Gastroesophageal sphincter (tissue), 4 donors: ENCODE measurements at places on chromosomes 3 and 15. TPM values are rescaled to one million over a fixed set of nuclear protein-coding genes. Genes with fewer than 3 reads are reported as not detected.

GRCh38 chr15:67801142-67801541 is 24.2 kb upstream of the SKOR1 start:
- ATAC-seq: no peak

Gene LCMT2
- total RNA-seq: 6.2 TPM

GRCh38 chr15:101654171-101654570 is 2.0 kb upstream of the TM2D3 start:
- ATAC-seq: no peak

Gene LTK
- total RNA-seq: 0.19 TPM
